ENCODE measurements at places on chromosomes 1 and 21.
A peak's percentile ranks its signal among the peaks of the same experiment; 100 is the strongest.

GRCh38 chr1:25256578-25256965, 9.3 kb upstream of the RSRP1 start:
- no peak for DNase-seq

- DNase-seq = no peak
These were observed 86.6 kb upstream of the ERRFI1 start for GRCh38 chr1:8112611-8113261.

DNA sequence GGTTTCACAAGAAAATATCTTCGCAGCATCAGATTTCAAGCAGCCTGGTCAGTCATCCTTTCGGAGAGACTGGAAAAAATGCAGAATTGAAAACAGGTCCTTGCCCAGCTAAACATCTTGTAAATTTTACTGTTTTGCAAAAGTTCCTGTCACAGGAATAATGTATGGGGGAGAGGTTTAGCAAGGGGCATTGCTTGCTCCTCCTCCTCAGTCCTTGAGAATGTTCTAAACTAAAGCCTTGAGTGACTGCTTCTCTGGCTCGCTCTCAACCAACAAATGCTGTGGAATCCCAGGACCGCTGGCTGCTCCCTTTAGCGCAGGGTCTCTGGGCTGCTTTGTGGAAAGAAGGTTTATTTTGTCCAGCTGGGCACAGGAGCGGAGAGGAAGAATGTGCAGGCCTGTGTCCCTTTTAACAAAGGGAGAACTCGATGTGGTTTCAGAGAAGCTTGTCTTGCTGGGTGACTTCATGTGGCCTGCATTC, 33.6 kb upstream of the FHAD1 start:
- DNase-seq = no peak

DNA sequence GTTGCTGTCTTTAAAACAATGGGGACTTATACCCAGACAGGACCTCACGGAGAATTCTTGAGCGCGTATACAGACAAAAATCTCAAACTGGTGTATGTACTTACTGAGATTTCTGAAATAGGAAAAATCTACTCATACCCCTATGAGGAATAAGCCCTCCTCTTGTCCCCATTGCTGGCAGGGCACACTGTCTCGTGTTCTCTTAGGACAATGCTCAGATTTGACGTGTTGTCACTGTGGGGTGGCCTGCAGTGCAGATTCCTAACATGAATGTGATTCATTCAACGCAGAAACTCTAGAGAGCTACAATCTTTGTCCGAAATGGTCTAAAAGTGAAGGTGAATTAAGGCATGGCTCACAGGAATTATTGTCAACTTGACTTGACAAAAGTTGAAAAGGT, 31.1 kb upstream of the PDE9A start:
- DNase-seq = peak; percentile 50

DNA sequence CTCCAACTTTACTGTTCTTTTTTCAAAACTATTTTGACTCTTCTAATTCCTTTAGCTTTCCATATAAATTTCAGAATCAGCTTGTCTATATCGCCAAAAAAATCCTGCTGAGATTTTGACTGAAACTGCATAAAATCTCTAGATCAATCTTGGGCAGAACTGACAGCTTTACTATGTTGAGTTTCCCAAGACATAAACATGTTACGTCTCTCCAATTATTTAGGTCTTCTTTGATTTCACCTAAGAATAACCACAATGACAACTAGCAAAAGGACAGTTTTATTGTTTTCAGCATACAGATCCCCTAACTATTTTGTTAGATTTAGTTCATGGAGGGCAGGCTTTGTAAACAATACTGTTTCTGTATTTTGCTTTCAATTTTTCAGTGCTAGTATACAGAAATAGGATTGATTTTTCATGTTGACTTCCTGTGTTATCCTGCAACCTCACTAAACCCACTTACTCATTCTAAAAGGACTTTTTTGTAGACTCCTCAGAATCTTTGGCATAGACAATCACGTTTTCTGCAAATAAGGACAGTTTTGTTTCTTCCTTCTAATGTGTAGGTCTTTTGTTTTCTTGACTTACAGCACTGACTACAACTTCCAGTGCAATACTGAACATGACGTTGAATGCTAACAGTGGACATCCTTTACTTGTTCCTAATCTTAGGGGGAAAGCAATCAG, 63.4 kb downstream of the NPHP4 start:
- no peak for DNase-seq

DNA sequence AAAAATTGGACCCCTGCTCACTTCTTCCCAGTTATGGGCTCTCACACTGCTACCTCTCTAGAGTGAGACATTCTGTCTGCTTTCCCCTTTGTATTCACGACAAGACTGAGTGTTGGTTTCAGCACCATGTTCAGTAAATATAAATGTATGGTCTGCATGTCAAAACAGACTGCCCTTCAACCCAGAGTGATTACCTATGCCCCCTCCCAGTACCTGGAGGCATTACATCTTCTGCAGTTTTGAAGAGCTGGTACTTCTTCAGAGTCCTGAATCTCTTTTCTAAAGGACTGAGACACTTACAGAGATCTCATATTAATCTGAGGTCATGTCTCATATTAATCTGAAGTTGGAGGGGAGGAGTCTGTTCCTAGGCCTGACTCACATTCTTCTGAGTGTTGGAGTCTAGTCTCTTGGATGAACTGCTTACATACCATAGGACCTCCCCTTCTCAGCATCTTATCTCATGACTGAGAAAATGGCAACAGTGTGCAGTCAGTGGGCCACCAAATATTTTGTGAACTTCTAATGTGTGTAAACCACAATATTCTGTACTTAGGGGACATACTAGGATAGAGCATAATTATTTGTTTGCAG, 80.3 kb downstream of the RGL1 start:
- DNase-seq = no peak

- peak; percentile 29 for DNase-seq
These were observed 407 bp downstream of the WNT4 start for GRCh38 chr1:22142315-22143064.

- no peak for DNase-seq
These were observed 3.3 kb downstream of the SUCO start for GRCh38 chr1:172536256-172536655.

- peak; percentile 87 for DNase-seq
These were observed 78.9 kb downstream of the CD247 start for GRCh38 chr1:167439301-167439988.

GRCh38 chr21:41048145-41048544, 119.8 kb upstream of the BACE2 start:
- no peak for DNase-seq

GRCh38 chr1:29517251-29518086, 281.1 kb downstream of the PTPRU start:
- DNase-seq = no peak

- DNase-seq = no peak
These were observed 64.2 kb downstream of the SEC16B start for GRCh38 chr1:177905686-177906085.

GRCh38 chr1:39081271-39082009, 55.3 kb downstream of the NDUFS5 start:
- peak; percentile 83 for DNase-seq

DNA sequence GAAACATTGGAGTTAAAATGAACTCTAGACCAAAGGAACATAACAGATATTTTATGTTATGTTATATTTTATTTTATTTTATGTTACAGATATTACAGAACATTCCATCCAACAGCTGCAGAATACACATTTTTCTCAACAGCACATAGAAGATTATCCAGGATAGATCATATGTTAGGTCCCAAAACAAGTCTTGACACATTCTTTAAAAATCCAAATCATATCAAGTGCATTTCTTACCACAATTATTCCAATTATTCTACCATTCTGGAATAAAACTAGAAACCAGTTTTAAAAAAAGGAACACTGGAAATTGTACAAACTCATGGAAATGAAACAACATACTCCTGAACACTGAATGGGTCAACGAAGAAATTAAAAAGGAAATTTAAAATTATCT, 30.9 kb upstream of the PIGK start:
- DNase-seq = no peak

- no peak for DNase-seq
These were observed 195.5 kb downstream of the KCNH1 start for GRCh38 chr1:210938416-210938925.

DNA sequence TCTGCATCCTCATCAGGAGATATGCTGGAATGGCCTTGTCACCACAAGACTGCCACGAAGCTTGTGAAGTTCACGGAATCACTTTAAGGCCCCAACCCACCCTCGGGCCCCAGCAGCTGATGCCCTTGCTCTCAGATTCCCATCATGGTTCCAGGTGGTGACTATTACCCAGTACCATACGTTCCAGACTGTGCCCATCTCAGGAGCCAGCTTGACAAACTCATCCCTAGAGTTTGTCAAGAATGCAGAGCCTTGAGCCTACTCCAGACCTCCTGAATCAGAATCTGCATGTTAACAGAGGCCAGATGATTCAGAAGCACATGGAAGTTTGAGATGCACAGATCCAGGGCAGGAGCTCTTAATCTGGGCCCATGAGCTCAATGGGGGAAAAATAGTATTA, 53.9 kb upstream of the RBM15 start:
- DNase-seq = no peak

- peak; percentile 76 for DNase-seq
These were observed 76.2 kb downstream of the PBX1 start for GRCh38 chr1:164635059-164635802.

DNA sequence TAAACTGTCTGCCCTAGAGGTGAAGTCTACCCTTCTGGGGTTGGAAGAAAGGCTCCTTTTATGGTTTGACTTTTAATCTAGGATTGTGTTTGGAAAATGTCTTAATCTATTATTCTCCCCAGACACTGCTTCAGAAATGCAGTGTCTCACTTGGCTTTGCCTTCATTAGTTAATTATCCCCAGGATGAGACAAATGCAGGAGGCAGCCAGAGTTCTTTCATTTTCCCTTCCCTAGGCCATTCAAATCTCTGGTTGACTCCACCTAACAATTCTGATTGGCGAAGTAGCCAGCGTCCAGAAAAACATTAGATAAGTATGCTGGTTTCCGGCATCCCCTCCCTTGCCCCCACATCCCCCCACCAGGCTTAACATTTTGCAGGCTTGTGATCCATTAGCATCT, 325.8 kb upstream of the PBX1 start:
- DNase-seq = no peak

- DNase-seq = no peak
These were observed 184.3 kb downstream of the HIVEP3 start for GRCh38 chr1:41734201-41734970.

GRCh38 chr1:73943270-73943669, 254.7 kb downstream of the LRRIQ3 start:
- no peak for DNase-seq

DNA sequence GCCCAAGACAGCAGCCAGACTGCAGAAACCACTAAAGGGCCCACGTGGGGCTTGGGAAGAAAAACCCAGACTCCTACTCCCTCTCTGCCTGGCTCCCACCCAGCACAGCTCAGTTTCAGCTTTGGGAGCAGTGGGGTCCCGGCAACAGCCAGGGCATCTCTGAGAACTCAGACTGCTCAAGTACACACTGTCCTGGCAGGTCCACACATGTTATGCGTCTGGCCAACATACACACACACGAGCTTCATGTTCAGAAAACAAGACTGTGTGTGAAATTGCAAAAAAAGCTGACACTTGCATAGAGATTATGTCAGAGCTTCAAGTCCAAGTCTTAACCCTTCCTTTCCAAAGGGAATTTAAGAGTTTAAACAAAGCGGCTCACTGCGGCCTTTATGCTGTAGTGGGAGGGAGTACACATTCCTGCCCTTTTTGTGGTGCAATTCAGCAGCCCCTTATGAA, 136.6 kb upstream of the CD34 start:
- peak; percentile 87 for DNase-seq

GRCh38 chr1:27118440-27118689, 36.6 kb downstream of the SLC9A1 start:
- no peak for DNase-seq

DNA sequence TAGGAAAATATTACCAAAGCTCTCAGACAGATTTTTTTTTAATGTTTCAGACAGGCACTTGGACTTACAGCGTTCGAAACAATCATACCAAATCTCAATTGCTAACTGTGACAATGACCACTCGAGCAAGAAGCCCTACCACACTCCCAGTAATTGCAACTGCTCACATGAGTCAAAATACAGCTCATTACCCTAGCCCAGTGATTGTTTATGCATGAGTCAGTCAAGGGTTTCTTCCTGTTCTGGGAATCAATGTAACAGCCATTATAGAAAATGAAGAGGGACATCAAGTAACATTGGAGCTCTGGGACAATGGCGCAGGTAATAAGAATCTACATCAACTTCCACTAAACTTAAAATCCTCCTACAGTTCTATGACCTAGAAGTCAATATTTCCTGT, 56.1 kb upstream of the SH3GLB1 start:
- no peak for DNase-seq

DNA sequence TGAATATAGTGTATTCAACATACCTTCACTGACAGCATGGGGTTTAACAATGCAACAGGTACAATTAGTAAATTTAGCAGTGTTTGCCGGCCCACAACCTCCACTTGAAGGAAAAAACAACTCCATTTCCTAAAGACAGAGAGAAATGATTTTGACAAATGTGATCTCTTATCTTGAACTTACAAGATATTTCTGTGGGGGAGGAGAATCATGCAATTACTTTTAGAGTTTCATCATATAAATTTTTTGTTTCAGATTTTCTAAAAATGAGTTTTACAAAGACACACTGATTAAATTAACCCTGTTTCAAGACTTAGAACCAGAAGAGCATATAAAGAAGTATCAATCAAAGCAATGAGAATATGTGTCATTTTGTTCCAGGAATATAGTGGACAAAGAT, 80.3 kb downstream of the NME7 start:
- DNase-seq = no peak

DNA sequence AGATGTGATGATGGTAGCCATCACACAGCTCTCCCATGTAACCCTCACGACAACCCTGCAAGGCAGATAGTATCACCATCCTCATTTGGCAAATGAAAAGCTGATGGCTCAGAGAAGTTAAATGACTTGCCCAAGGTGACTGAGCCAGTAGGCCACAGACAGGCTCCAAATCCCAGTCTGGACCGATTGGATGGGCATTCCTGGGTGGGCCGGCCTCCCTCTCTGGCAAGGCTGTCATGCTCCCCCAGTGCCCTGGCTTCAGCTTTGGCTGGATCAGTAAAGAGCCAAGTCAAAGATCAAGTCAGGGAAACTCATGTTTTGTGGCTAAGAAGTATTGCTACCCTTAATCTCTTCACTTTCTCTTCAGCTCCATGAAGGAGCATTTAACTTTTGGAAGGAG, 41.2 kb downstream of the CDCP2 start:
- no peak for DNase-seq

DNA sequence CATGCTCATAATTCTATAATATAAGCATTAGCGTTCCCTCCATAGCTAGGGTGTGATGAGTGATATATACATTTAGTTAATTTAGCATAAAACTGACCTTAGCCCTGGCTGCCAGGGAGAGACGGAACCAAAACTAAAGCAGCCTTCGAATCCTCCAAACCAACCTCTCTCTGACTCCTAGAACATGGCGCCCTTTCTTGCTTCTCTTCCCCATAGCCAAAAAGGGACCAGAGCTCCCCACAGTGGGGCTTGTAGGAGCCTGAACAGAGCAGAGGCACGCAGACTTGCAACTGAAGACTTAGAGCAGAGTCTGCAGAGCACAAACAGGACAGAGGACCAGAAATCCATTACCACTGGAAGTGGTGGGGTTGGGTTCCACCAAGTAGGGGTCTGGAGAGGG, 17.7 kb downstream of the IRF2BP2 start:
- no peak for DNase-seq

GRCh38 chr21:35682904-35683549, 377.3 kb downstream of the SETD4 start:
- DNase-seq = no peak
